ENCODE measurements at places on chromosomes 3 and 15. TPM values are rescaled to one million over a fixed set of nuclear protein-coding genes. Genes with fewer than 3 reads are reported as not detected.

SPRED1 gene
- polyA plus RNA-seq, result 0.10 TPM

ARHGAP31 gene
- polyA plus RNA-seq, result 1.1 TPM

RLBP1 gene
- polyA plus RNA-seq, result not detected

TPRG1 gene
- polyA plus RNA-seq, result 6.0 TPM

VILL gene
- polyA plus RNA-seq, result 12.9 TPM

PPP1R14D gene
- not detected for polyA plus RNA-seq

All from immature natural killer cell (primary cell).